Bronchial smooth muscle cell (primary cell): ENCODE measurements at places on chromosomes 2 and 18. TPM values are rescaled to one million over a fixed set of nuclear protein-coding genes. Genes with fewer than 3 reads are reported as not detected.

Gene TYW5
- 4.8 and 6.3 TPM in 2 replicates for total RNA-seq

Gene KATNAL2
- 3.8 and 9.5 TPM in 2 replicates for total RNA-seq

Gene FOXD4L1
- total RNA-seq: under 0.01 TPM in 1 of 2 replicates, not detected in the other

Gene PKP4
- 14.1 and 16.1 TPM in 2 replicates for total RNA-seq

Gene PPP4R3B
- total RNA-seq: 26.0 and 38.8 TPM in 2 replicates

Gene EML4
- 27.6 and 45.7 TPM in 2 replicates for total RNA-seq

Gene TBR1
- total RNA-seq: not detected in 2 replicates

Gene NLRC4
- total RNA-seq: not detected in 2 replicates

Gene PLCD4
- total RNA-seq: 6.1 and 7.6 TPM in 2 replicates

Gene POTEI
- total RNA-seq: under 0.01 TPM in 1 of 2 replicates, not detected in the other

Gene TCF23
- total RNA-seq: not detected in 2 replicates

Gene MAPK4
- total RNA-seq: under 0.01 TPM in 1 of 2 replicates, not detected in the other

Gene ANKRD53
- total RNA-seq: 0.95 and 1.7 TPM in 2 replicates

Gene LIPT1
- 5.2 and 6.4 TPM in 2 replicates for total RNA-seq

Gene VWA3B
- total RNA-seq: 0.16 and 0.17 TPM in 2 replicates

Gene LRATD1
- under 0.01 TPM in 1 of 2 replicates, not detected in the other for total RNA-seq

Gene ACKR3
- total RNA-seq: 0.86 and 3.2 TPM in 2 replicates

Gene ARPC2
- 164 and 232 TPM in 2 replicates for total RNA-seq

Gene WDSUB1
- 9.5 and 12.7 TPM in 2 replicates for total RNA-seq

Gene STPG4
- 0.16 TPM in 1 of 2 replicates, not detected in the other for total RNA-seq

Gene FASTKD1
- 10.7 and 12.8 TPM in 2 replicates for total RNA-seq

Gene IWS1
- total RNA-seq: 38.6 and 44.6 TPM in 2 replicates

Gene KCNF1
- under 0.01 TPM in 1 of 2 replicates, not detected in the other for total RNA-seq

Gene ESPNL
- total RNA-seq: 0.60 and 2.7 TPM in 2 replicates

Gene ACVR1C
- 0.16 and 0.43 TPM in 2 replicates for total RNA-seq

Gene ARHGEF33
- 0.43 and 0.47 TPM in 2 replicates for total RNA-seq

Gene FEV
- not detected in 2 replicates for total RNA-seq

Gene FKBP1B
- 10.3 and 16.1 TPM in 2 replicates for total RNA-seq

Gene HTR2B
- 11.7 and 13.4 TPM in 2 replicates for total RNA-seq
